ENCODE measurements at places on chromosomes 12 and 14.

- DNase-seq = peak; percentile 64
Observed at GRCh38 chr12:67355428-67356379, 86.5 kb downstream of the CAND1 start.

DNA sequence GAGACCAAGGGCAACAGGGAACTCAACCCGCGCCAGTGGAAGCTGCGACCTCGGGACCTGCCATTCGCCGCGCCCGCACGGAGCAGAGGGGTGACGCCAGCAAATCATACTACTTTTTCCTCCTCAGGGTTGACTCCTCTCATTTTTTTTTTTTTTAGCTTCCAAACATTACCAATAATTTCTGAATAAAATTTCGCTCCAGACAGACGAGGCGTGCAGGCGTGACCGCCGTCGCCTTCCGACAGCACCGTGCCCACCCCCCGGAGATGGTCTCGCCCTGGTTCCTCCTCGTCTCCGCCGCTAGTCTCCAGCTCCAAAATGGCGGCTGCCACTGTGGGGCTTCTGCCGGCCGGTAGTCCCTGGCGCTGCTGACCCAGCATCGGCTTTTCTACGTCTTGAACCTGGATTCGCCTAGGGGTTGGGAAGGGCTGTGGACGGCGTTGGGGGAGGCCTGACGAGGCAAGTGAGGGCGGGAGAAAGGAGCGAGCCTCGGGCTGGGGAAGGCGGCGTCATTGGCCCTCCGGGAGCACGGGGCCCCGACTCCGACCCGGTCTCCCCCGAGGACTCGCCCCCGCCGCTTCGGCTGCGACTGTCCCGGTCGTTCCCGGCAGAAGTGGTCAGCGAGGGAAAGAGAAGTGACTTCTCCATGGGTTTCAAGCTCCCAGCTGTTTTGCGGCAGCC lies at the start of the genes CPSF2 and NDUFB1:
TSS of gene CPSF2 (plus strand) at position 300 of the 681 bp plus-strand sequence. CDS start 9,016 bp downstream, outside the sequence.
TSS of gene NDUFB1 (minus strand) at position 37 of the 681 bp plus-strand sequence. CDS start 4,069 bp downstream, outside the sequence.
- DNase-seq = peak; percentile 83

GRCh38 chr12:113475451-113476175 lies 3.9 kb upstream of the LHX5 start:
- DNase-seq = no peak

GRCh38 chr12:50387487-50387886 lies 8.9 kb downstream of the FAM186A start:
- no peak for DNase-seq

- peak; percentile 88 for DNase-seq
Observed at GRCh38 chr14:51828017-51828797, 32.2 kb upstream of the GNG2 start.

DNA sequence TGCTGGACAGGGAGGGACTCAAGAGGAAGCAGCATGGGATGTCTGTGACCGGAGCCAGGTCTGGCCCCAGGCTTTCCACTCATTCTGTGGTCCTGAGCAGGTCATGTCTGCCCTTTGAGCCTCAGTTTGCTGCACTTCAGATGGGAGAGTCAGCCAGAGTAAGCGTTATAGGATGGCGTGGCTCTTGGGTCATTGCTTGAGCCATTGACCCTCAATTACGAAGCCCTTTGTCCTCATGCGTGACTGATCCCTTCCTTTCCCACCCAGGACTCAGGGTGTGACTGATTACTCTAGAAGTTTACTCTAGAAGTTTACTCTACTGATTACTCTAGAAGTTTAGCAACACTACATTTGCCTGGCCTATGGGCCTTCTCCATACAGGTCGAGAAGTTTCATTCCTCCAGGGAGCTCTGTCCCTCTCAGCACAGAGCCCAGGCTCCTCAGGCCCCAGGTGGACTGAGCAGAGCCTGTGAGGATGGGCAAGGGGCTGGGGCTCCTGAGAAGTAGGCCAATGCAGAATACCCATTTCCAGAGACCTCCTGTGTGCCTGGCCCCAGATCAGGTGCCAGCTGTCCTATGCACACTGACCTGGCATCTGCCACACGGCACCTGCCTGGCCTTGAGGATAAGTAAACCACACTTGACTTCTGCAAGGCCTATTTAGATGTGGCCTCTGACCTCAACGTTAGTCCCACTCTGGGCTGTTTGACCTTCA lies 7.6 kb upstream of the IFI27 start:
- DNase-seq = no peak

DNA sequence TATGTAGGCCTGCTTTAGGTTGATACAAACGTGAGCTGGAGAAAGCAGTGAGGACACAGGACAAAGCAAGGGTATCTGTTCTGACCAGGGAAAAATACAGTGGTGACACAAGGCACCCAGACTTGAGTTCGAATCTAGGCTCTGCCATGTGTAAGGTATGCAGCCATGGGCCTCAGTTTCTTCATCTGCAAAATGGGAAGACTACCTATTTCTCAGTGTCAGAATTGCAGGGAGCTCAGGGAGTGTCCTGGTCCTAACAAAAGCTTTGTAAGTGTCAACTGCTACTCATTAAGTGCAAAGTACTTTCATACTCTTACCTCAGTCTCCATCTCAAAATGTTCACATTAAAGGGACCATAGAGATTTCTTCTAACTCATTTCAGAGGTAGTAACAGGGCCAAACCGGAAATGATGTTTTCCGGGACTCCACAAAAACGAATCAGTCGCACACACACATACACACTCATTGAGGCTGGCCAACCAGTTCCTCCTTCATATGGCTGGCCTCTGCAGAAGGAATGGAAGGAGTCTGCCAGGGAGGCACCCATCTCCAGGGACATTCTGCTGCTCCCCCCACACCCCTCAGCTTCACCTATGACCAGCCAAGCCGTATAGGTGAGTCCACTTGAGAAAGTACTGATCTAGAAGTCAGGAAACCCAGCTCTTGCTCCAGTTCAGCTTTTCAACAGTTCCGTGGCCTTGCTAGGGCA lies 7.8 kb downstream of the CTDSP2 start:
- DNase-seq = no peak

DNA sequence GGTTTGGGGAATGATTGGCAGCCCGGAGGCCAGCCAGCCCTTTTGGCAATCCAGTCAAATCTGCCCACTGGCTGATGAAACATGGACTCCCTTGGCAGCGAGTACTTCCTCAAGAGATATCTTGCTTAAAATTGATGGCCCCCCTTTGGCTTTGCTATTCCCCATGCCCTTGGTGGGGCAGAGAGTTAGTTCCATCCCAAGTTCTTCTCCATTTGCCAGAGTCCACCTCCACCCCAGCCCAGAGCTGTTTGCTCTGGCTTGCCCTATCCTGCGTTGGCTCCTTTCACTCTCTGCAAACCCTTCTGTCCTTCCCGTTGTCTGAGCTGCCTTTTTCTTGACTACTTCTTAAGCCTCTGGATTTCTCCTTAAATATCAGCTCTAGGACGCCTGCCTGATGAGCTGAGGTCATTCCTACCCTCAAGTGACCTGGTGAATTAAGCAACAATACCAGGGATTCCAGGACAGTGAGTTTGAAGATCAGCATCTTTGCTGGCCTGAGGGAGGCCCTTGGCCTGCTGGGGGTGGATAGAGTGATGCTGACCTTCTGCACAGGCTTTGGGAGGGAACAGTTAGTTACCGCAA lies 212.0 kb downstream of the CACNA1C start:
- peak; percentile 84 for DNase-seq

GRCh38 chr12:125988545-125988944 lies 923.3 kb downstream of the AACS start:
- no peak for DNase-seq

DNA sequence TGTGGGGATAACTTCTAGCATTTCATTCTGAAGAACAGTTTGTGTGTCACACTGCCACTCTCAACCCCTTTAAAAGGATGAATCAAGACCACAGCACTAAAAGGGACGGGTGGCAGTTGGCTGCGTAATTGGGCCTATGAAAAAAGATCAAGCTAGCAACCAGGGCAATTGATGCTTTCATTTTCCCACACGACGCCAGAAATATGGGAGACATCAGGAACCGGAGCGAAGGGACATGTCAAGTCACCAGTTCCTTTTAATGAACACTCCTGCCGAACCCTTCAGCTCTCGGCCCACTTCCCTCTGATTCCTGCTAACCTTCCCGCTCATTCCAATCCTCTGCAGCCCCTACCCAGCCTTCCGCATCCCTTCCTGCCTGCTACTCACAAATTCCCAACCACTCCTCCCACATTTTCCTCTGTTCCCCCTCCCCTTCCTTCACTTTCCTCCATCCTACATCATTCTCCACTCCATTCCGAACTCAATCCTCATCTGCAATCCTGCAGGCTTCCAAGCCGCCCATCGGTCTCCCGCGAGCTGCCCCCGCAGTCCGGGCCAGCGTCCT lies 753 bp downstream of the CSRNP2 start:
- DNase-seq = peak; percentile 40

DNA sequence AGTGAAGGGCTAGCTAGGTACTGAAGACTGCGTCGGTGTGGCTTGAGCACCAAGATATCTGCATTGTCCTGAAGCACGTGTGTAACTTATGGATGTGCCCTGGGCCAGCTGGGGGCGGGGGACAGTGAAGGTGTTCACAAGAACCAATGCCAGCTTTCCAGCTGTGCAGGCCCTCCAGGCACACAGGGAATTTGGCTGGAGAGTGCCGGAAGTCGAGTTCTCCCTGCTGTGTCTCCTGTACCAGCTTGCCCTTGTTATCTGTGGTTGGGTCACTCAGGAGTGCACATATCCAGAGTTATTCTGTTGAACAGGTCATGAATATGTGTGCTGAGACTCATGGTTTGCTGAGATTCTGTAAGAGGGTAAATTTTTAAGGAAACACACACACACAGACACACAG lies 75.9 kb upstream of the CRY1 start:
- no peak for DNase-seq

GRCh38 chr12:54641554-54641953 lies 6.6 kb downstream of the DCD start:
- DNase-seq = no peak

DNA sequence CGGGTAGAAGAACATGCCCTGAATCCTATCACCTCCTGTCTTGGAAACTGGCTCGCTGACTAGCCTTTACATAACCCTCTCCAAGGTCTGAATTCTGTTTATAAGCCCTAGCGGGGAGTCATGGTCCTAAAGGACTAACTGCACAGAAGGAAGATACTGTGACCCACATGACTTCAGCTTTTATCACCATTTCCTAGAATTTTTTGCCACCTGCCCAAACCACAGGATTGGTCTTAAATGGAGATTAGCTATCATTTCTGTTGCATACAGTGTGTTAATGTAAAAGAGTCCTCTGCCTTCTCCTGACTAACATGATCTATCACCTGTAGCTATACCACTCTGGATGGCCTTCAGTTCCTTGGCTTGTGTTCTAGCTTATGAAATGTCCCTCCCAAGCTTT lies 319.2 kb downstream of the DUSP6 start:
- DNase-seq = no peak

DNA sequence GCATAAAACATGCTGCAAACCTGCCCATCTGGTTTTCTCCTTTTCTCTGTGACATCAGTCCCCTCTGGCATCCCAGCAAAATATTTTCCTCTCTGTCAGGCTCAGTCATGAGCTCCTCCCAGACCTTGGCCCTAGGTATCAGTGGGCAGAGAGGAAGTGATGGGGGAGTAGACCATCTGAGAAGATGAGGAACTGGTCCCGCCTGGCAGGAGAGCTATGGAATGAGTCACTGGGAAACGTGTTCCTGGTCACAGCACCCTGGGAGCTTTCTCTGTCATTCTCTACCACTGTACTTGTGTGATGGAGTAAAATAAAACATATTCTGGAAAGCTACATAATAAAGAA lies 5.0 kb upstream of the SRSF9 start:
- DNase-seq = peak; percentile 97

GRCh38 chr14:60093606-60094005 lies 1.9 kb downstream of the PCNX4 start:
- no peak for DNase-seq

DNA sequence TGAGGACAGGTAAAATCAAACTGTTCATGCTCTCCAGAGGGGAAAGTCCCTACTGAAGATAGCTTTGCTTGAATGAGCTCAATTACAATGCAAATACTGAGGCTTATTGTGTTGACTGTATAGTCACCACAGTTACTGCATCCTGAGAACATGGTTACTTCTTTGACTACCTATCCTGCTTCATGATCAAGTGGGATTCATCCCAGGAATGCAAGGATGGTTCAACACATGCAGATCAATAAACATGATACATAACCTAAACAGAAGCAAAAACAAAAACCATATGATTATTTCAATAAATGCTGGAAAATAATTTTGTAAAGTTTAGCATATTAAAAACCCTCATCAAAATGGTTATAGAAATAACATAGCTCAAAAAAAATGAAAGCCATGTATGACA lies 32.9 kb upstream of the P2RX7 start:
- DNase-seq = peak; percentile 18

- no peak for DNase-seq
Observed at GRCh38 chr12:120062976-120063579, 53.5 kb downstream of the RAB35 start.

- DNase-seq = peak; percentile 14
Observed at GRCh38 chr12:46549527-46550265, 177.1 kb upstream of the SLC38A2 start.
